KBM-7 (cell line): ENCODE measurements at places on chromosomes 2 and 18.

GRCh38 chr2:24163186-24163585 is 11.7 kb upstream of the FAM228A start:
- peak; percentile 47 for DNase-seq

DNA sequence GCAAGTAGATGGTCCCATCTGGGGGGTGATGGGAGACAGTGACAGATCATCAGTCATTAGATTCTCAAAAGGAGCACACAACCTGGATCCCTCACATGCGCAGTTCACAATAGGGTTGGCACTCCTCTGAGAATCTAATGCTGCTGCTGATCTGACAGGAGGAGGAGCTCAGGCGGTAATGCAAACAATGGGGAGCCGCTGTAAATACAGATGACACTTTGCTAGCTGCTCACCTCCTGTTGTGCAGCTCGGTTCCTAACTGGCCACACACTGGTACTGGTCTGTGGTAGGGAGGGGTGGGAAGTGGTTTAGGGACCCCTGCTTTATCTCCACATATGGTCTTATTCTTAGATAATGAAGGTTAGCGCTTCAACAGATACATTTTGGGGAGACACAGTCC is 506.6 kb downstream of the PLCL1 start:
- DNase-seq = no peak

DNA sequence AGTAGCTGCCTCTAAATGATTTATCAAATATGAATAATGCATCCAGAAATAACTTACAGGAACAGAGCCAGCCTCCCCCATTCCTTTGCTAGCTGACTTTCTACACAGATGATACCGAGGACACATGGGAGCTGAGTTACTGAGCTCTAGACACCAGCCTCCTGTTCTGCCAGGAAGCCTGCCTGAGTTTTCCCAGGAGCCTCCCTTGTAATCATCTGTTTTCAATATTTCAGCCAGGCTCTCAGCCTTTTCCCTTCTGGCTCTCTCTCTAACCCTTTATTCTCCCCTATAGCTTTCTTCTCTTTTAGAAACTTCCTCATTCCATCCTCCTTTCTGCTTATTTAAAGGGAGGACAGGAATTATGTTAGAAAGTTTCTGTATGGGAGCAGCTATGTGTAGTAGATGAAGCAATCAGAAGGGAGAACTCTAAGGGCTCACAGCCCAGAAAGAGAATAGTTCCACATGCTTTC is 911.6 kb downstream of the TDRD15 start:
- DNase-seq = no peak

DNA sequence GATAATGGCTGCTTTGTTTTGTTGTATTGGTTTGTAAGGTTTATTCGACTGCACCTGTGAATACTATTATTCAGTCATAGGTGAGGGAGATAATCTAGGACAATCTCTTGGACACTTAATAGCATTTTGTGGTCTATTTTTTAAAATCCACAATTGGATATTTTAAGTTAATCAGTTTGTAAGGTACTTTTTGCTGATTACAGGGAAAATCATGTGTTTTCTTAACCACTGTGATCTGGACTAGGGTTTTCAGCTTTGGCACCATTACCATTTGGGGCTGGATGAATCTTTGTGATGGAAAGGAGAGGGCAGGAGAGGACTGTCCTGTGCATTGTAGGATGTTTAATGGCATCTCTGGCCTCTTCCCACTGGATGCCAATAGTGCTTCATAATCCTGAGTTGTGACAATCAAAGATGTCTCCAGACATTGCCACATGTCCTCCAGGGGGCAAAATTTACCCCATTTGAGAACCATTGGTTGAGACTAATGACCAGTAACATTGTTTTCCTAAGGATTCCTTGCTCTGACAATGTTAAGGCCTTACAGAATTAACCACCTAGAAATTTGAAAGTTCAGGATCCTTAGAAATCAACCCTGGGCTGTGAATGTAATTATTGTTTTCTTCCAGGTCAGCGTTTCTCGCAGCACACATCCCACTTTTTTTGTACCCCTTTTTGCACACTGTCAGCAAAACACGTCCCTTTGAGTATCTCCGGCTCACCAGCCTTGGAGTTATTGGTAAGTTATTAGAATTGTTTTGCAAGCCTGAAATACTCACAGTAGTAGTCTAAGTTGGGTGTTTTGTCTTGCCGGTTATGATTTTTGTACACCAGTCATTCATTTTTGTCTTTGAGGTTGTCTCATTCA is 15.6 kb downstream of the CNOT9 start:
- no peak for DNase-seq

DNA sequence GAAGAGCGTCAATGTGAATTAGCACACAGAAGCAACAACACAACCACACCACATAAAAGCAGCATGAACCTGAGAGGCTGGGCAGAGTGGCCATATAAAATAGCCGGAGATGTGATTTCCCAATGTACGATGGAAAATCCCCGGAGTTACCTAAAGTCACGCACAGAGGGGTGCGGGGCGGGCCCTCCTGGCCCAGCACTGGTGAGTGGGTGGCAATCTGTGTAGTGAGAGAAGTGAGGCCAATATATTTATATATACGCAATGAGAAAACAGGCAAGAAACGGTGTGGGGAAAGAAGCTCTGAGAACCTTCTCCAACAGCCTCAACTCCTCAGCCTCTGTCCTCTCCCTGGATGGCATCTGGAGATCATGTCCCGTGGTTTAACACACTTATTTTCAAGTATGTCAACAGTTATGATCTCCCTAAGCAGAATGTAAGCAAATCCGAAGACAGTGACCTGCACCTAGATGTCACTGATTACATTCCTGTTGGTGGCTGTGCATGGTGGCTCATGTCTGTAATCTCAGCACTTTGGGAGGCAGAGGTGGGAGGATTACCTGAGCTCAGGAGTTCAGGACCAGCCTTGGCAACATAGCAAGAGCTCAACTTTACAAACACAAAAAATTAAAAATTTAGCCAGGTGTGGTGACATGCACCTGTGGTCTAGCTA is 41.6 kb downstream of the CRACDL start:
- no peak for DNase-seq

DNA sequence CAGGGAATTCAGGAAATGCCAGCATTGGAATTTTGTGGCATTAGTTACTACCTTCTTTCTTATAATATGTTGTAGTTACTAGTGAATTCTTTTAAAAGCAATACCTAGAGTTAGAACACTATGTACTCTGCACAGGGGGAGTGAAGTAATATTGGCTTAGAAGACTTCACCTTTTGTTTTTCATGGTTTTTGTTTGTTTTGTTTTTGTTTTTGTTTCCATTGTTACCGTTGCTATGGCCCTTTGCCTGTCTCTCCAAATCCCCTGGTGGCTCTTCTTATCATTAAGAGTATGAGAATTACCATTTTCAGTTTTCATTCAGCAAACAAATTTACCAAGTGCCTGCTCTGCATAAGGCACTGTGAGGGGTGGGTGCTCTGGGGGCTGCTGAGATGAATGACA is 160.1 kb downstream of the HAUS1 start:
- DNase-seq = peak; percentile 17

GRCh38 chr2:176843208-176843607 is 369.4 kb upstream of the HNRNPA3 start:
- no peak for DNase-seq

DNA sequence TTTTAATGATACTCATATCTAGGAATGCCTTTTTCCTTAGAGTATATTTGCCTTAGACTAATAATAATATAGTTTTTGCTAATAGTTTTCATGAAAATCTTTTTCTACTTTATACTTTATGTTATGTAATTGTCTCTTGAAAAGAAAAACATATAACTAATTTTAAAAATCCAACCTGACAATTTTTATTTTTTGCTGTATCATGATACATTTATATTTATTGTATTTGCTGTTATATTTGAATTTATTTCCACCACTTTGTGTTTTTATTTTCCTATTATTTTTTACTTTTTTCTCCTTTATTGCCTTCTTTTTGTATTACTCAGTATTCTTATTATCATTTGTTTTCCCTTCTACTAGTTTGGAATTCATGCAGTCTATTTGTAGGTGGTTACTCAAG is 85.4 kb downstream of the MBD5 start:
- DNase-seq = no peak

DNA sequence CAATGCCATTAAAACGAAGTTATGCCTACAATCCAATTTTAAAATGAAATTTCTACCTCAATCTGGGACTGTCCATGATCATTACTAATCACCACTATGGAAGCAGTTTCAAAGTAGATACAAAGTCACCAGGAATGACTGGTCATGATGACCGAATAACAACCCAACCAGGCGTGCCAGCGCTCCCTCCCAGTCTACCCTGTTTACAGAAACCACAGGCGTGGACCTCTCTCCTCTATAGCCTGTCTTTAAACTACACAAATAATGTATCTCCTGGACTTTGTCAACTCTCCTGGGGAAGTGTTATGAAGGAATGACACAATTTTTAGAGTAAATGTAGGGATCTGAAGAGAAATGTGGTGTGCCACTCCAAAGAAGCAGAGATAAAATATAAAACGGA is 150.2 kb downstream of the SRBD1 start:
- no peak for DNase-seq

- DNase-seq = no peak
Observed at GRCh38 chr2:149098701-149099100, 60.2 kb downstream of the LYPD6B start.

DNA sequence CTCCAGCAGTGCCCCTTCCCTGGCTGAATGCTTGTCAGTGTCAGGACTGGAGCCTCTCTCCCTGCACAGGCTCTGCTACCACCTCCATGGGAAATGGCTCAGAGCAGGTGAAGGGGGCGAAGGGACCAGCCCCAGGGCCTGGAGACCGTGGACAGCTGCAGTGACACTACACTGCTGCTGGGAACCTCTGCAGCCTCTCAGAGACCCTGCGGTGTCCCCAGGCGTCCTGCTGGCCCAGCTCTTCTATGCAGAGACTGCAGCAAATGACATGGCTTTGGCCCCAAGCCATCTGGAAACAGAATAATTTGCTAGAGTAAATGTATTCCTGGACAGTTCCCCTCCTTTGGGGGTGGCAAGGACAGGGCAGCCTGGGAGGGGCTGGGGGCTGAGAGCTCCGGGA is 53.2 kb downstream of the CIB4 start:
- DNase-seq = no peak

- DNase-seq = peak; percentile 61
Observed at GRCh38 chr2:27078267-27079194, at the start of gene EMILIN1. TSS of gene EMILIN1 (plus strand) at chr2:27078615. CDS start at chr2:27079066, 451 bp downstream.

DNA sequence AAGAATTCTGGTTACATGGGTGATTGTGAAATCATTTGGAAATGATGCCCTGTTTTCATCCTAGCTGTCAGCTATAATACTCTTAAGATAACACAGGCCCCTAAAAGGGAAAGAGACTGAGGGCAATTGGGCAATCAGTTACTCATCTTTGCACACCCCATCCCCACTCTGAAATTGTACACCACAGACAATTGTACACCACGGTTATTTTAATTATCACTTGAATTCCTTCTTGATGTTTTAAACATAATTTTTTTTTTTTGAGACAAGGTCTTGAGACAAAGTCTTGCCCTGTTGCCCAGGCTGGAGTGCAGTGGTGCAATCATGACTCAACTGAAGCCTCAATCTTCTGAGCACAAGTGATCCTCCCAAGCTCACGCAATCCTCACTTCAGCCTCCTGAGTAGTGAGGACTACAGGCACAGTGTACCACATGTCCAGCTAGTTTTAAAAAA is 862.4 kb upstream of the ACVR2A start:
- no peak for DNase-seq

- DNase-seq = no peak
Observed at GRCh38 chr2:197993830-197994229, 189.4 kb downstream of the PLCL1 start.

- no peak for DNase-seq
Observed at GRCh38 chr2:166519391-166519962, 25.4 kb upstream of the SCN7A start.

- DNase-seq = no peak
Observed at GRCh38 chr2:68193787-68194372, 36.2 kb downstream of the PNO1 start.

DNA sequence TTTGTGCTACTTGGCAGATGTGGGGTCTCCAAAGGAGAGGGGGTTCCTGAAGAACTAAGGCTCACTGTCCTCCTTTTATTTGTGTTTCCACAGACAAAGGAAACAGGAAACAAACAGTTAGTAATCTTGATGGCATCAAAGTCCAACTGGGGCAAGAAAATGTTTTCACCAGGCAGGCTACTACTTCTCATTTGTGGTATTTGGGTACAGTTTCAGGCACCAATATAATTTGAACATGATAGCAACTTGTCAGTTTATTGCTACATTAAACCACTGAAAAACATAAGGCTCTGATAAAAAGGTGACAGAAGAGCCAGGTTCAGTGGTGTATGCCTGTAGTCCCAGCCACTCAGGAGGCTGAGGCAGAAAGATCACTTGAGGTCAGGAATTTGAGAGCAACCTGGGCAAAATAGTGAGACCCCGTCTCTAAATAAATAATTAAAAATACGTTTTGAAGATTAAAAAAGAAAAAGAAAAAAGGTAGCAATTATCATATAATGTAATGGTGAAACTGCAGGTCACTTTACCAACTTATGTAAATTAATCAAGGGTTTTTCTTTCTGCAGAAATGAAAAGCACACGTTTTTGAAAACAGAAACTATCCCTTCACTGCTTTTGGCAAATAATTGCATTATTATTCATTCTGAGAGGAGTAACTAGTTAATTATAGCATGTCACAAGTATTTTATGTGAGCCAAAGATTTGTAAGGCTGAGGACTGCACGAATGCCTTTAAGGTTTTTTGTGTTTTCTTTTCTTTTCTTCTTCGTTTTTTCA is 157.5 kb upstream of the CAVIN2 start:
- no peak for DNase-seq

DNA sequence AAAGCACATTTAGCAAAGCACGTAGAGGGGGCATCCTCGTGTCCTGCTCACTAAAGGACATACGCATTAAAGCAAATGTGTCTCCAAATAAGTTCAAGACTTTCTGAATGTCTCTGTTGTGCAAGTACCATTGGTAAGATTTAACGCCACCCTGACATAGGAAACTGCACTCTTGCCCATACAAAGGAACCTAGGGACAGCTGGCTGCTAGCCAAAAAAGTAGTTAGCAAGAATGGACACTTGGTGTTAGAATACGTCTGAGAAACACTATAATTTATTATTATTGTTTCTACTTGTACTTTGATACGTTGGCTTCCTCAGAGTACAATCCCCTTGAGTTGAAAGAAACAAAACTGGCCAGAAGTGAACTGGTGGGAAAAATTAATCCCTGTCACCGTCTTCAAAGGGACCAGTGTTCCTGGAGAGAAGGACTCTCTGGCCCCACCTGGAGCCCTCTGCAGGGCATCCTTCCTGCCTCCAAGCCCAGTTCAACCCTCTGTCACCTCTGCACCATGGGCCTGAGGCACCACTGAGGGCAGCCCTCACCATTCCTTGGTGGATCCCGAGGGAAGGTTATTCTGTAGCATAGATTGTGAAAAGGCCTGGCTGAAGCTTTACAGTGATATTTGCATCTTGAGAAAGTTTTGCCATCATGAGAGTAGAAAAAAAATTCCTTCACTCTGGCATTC is 51.4 kb upstream of the APCDD1 start:
- DNase-seq = no peak

GRCh38 chr18:39453882-39454281 is 1888.3 kb upstream of the CELF4 start:
- DNase-seq = no peak

GRCh38 chr2:75710577-75711253 is at the start of gene GCFC2:
TSS of gene GCFC2 (minus strand) at chr2:75710915. CDS start at chr2:75710855, 60 bp downstream.
- DNase-seq = peak; percentile 94

GRCh38 chr2:51350100-51350499 is 318.2 kb upstream of the NRXN1 start:
- DNase-seq = no peak

- DNase-seq = peak; percentile 30
Observed at GRCh38 chr2:230947908-230948365, 22.9 kb upstream of the GPR55 start.
